Occipital lobe (tissue), 3 donors: ENCODE measurements at places on chromosomes 1 and 21. TPM values are rescaled to one million over a fixed set of nuclear protein-coding genes. Genes with fewer than 3 reads are reported as not detected.

The SPRR1B gene
- total RNA-seq = not detected

The RGS5 gene
- 15.8 TPM for total RNA-seq

The FCRL4 gene
- total RNA-seq = not detected

The MSH4 gene
- 1.6 TPM for total RNA-seq

The NECTIN4 gene
- not detected for total RNA-seq

The MYOG gene
- not detected for total RNA-seq

The GBP4 gene
- 2.2 TPM for total RNA-seq

The OR10J1 gene
- total RNA-seq = not detected

The MIER1 gene
- total RNA-seq = 53.0 TPM

The TSPAN2 gene
- total RNA-seq = 28.5 TPM

The RCAN3 gene
- total RNA-seq = 10.6 TPM

The SFN gene
- total RNA-seq = not detected

The IFNLR1 gene
- total RNA-seq = 0.16 TPM

The INSRR gene
- 0.31 TPM for total RNA-seq
